Lung microvascular endothelial cell (primary cell): ENCODE measurements at places on chromosomes 12 and 14. TPM values are rescaled to one million over a fixed set of nuclear protein-coding genes. Genes with fewer than 3 reads are reported as not detected.

- peak; percentile 70 for DNase-seq
Measured at GRCh38 chr14:56117765-56118610, at the start of gene PELI2. Gene PELI2, plus strand, starts transcription at chr14:56118411. Its CDS starts 250 bp downstream, at chr14:56118661.

GRCh38 chr14:88297306-88297705 is 25.8 kb downstream of the KCNK10 start:
- no peak for DNase-seq

DNA sequence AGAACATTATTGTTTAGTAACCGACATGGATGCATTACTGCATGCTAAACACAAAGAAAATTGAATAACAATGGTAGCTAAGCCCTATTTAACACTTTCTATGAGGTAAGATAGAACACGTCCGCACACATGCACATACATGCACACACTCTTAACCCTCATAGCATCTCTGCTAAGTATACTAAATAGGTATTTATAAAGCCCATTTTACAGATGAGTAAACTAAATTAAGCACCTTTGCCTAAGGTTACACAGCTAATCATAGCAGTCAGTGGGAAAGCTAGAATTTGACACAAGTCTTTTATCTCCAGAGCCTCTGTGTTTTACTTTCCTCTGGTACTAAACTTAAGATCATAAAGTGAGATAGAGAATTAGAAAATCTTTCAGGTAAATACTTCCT is 435.0 kb downstream of the EGLN3 start:
- no peak for DNase-seq

GRCh38 chr12:82866946-82867345 is 180.2 kb downstream of the TMTC2 start:
- no peak for DNase-seq

DNA sequence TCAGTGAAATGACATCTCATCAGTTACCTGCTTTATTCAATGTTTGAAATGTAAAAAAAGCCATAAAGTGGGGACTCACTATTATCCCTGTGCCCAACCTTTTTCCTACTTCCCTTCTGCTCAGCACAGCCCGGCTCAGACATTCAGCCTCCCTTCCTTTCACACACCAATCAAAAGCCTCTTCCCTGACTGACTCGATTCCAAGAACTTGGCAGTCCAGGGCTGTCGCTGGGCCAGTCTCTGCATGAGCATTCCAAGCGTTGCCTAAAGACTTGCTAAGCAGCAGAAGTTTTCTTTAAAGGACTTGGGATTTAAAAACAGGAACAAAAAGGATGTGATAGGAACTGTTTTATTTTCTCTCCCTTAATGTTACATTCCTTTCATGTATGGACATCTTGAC is 22.7 kb downstream of the ITPR2 start:
- DNase-seq, result peak; percentile 70

DNA sequence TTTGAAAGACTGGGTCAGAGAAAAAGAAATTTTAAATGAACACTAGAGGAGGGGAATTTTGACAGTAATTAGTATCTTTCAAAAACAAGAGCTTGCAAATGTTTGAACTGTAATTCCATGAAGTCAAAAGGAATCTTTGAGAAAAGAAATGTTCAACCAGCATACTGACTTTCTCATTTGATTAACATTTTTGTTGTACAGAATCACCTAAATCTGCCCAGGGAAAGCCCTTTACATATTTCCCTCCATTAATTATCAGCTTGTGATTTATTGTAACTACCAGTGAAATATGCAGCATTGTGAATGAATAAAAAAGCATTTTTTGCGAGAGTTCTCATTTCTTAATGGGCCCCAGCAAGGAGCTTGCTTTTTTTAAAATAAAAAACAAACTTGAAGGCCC is 61.2 kb upstream of the CCDC91 start:
- no peak for DNase-seq

DNA sequence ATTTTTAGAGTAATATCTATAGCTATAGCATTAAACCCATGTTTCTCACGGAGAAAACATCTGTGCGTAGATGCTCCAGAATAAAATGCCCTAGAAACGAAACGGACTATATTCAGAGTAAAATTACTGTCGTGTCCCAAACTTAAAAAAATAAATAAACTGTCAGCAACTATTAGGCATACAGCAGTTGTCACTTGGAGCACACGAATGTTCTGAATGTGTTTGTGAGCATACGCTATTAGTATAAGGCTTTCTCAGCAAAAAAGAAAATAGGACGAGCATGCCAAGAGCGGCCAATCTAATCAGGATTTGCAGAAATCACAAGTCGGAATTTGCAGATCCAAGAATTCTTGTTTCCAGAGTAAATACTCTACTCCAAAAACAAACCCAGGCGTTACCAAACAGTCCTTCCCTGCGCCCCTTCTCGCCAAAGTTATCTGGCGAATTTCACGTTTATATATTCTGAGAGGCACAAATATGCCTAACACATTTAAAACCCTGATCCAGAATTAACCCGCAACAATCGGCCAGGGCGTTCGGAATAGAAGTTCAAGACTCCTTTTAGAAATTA is 836 bp downstream of the PTPN21 start:
- peak; percentile 23 for DNase-seq

OR6C68 gene
- not detected in 2 replicates for total RNA-seq

TMPRSS12 gene
- total RNA-seq, result not detected in 2 replicates

TPH2 gene
- not detected in 2 replicates for total RNA-seq

DNA sequence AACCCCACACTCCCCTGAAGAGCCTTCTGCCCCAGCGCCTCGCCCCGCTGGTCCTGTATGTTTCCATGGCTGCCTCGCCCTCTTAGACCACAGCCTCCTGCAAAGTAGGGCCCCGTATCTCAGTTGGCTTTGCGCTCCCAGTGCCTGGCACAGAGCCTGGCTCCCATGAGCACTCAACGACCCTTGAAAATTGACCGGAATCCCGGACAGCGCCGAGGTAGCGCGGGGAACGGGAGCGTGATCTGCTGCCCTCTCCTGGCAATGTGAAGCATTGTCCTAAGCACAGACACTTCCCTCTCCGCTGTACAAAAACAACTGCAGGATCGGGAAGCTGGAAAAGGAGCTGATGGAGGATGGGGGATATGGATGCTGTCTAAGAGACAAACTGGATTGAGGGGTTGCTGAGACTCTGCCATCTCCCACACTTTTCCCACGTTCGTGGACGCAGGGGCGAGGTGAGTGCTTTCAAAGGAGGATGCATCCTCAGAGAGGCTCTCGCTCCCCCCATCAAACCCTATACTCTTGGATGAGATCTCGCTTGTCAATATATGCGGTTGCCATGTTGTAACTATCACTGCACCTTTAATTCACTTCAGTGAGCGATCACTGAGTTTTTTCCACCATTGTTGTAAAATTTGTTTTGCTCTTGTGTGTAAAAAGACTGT is 10.7 kb upstream of the FKBP4 start:
- peak; percentile 66 for DNase-seq

DNA sequence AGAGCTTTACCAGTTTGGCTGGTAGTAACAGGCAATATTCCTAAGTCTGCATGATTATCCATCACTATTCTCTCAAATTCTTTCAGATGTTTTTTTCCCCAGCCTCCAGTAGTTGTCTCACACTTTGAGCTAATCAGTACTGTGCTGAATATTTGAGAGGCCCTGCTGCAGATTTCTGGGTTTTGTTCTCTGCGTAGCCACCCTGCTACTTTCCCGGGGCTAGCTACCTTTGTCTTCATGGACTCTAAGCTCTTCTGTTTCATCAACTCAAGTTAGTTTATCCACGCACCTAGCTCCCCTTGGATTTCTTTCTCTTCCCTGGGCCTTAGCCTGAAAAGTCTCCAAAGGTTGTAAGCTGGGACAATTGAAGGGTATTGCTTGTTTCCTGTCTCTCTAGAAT is 73.0 kb downstream of the FUT8 start:
- DNase-seq, result no peak

FAM181A gene
- total RNA-seq, result not detected in 2 replicates

- no peak for DNase-seq
Measured at GRCh38 chr14:101600336-101600890, 39.1 kb downstream of the DIO3 start.

- DNase-seq, result no peak
Measured at GRCh38 chr12:115698257-115698656, 579.2 kb downstream of the MED13L start.

- DNase-seq, result no peak
Measured at GRCh38 chr12:116853507-116853906, 27.7 kb downstream of the HRK start.

- DNase-seq, result no peak
Measured at GRCh38 chr14:32679927-32680612, 258.6 kb upstream of the NPAS3 start.

GALNT16 gene
- under 0.01 TPM in 1 of 2 replicates, not detected in the other for total RNA-seq

ZNF891 gene
- 0.22 and 0.60 TPM in 2 replicates for total RNA-seq

NGDN gene
- total RNA-seq, result 28.1 and 46.8 TPM in 2 replicates

GRCh38 chr14:75342762-75343599 is 64.4 kb downstream of the FOS start:
- DNase-seq, result no peak

GRCh38 chr12:92365333-92365732 is 219.7 kb upstream of the BTG1 start:
- no peak for DNase-seq

DNA sequence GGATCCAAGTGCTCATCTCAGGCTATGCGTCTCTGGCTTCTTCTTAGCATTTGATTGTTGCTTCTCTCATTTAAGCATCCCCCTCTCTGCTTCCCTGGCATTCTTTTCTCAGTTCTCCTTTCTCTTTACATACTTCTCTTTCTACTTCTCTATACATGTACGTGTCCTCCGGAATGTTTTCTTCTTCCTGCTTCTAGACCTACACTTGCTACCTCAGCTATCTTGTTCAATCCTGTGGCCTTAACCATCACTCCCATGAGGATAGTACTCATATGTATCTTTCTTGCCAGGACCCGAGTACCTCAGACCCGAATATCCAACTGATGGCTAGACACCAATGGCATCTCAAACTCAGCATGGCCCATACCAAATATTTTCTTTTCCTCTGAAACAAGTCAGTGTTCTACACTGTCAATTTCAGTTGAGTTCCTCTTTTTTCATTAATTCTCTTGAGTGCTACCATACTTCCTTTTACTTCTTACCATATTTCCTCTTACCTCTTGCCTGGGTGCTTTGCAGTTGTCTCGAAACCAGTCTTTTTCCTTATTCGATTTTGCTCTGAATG is 115.1 kb upstream of the SLC38A2 start:
- DNase-seq, result no peak

SLCO1B1 gene
- not detected in 2 replicates for total RNA-seq

SLC17A8 gene
- not detected in 2 replicates for total RNA-seq

FAR2 gene
- total RNA-seq, result 45.5 and 46.0 TPM in 2 replicates

MBD6 gene
- total RNA-seq, result 2.8 and 6.9 TPM in 2 replicates

- DNase-seq, result no peak
Measured at GRCh38 chr14:95619785-95620417, 66.3 kb upstream of the TCL1B start.

DNA sequence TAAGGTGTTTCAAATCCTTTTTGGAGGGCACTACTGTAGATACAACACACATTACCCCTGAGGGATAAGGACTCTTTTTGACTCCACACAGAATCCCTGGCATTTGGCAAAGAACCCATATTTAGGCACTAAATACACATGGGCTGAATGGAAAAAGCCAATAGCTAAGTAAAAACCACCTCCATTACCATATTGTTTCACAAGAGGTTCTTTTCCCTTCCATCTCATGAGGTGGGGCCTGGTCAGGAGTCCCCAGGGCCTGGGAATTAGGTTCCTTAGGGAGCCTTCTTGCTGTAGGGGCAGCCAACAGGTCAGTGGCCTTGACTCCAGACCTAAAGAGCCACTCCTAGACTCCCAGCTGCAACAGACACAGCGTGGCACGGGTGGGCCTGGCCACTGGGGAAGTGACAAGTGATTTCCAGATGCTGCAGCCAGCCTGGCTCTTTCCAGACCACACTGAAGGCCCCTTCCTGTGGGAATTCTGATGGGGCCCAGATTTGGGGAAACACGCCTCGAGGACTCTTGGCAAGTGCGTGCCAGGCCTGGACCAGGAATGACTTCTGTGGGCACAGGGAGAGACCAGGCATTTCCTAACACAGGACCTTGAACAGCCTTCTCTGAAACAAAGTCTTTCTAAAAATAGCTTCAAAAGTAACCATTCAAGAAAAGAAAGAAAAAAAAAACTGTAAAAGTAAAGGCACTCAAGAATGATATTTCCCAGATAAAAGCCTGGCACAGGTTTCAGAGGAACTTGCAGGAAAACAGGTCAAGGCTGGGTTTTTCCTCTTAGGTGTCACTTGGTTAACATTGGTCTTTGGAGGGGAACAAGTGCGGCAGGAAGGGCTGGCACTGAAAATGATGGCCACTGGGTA is 18.1 kb downstream of the SSH1 start:
- DNase-seq, result peak; percentile 89

- DNase-seq, result no peak
Measured at GRCh38 chr12:48109424-48109823, 3.5 kb upstream of the SENP1 start.

TAS2R13 gene
- 0.20 and 0.44 TPM in 2 replicates for total RNA-seq

DNA sequence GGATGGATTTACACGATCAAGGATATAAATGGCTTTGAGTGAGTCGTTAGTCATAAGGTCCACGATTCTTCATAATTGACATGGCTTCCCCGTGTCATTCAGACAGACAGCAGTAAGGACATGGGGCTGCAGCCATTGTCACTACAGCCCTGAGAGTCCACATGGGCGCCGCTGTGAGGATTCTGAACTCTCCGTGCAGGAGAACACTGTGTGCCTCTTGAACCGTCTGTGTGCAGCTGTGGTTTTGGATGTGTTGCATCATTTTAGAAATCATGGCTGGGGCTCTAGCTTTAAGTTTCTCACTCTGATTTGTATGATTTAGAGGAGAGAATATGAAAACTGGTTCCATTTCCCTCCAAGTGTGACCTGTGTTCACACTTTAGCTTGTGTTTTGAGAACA is 47.2 kb downstream of the NPAS3 start:
- DNase-seq, result no peak

DNA sequence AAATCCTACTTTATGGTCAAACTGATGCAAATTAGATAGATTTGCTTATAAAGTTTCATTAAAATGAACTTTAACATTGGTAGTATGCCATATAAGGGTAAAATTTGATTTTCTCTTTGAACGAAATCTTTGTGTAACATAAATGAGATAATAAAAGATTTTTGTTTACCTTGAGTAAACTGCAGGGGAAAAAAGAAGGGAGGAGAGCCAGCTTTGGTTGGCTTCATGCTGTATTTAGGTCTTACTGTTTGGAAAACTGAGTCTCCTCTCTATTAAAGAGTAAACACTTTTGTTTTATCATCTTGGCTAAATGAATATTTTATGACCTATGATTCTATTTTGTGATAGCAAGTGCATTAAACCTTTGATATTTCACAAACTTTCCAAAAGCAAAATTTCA is 267.6 kb downstream of the IPO8 start:
- DNase-seq, result no peak

- peak; percentile 23 for DNase-seq
Measured at GRCh38 chr12:70240673-70241072, 2.6 kb upstream of the CNOT2 start.

GRCh38 chr14:61756135-61756534 is 6.1 kb upstream of the SNAPC1 start:
- no peak for DNase-seq

CYP27B1 gene
- under 0.01 TPM in 2 replicates for total RNA-seq

GRCh38 chr14:22152903-22153302 is 436.1 kb downstream of the DAD1 start:
- DNase-seq, result no peak

GRCh38 chr12:106896603-106897002 is 59.1 kb upstream of the TMEM263 start:
- DNase-seq, result no peak

- DNase-seq, result no peak
Measured at GRCh38 chr14:72366619-72367018, 434.4 kb downstream of the RGS6 start.

LBHD2 gene
- not detected in 2 replicates for total RNA-seq

GRCh38 chr12:18683327-18684013 is 54.3 kb downstream of the PLCZ1 start:
- peak; percentile 19 for DNase-seq

GRCh38 chr14:93648440-93649168 is 139.7 kb downstream of the PRIMA1 start:
- DNase-seq, result no peak
